ENCODE measurements at places on chromosomes 3 and 15. TPM values are rescaled to one million over a fixed set of nuclear protein-coding genes. Genes with fewer than 3 reads are reported as not detected.

The SYNPR gene
- 0.36 TPM for total RNA-seq

The AQP9 gene
- total RNA-seq = not detected

The GHSR gene
- not detected for total RNA-seq

The PHLDB2 gene
- 27.2 TPM for total RNA-seq

The CYP1A1 gene
- 0.45 TPM for total RNA-seq

The SRPRB gene
- 29.2 TPM for total RNA-seq

The SLC38A3 gene
- total RNA-seq = 9.5 TPM

The BTLA gene
- total RNA-seq = not detected

Data from cardiac muscle cell (in vitro differentiated cells and primary cell).